ENCODE measurements at places on chromosomes 5 and 9.
A peak's percentile ranks its signal among the peaks of the same experiment; 100 is the strongest.

DNA sequence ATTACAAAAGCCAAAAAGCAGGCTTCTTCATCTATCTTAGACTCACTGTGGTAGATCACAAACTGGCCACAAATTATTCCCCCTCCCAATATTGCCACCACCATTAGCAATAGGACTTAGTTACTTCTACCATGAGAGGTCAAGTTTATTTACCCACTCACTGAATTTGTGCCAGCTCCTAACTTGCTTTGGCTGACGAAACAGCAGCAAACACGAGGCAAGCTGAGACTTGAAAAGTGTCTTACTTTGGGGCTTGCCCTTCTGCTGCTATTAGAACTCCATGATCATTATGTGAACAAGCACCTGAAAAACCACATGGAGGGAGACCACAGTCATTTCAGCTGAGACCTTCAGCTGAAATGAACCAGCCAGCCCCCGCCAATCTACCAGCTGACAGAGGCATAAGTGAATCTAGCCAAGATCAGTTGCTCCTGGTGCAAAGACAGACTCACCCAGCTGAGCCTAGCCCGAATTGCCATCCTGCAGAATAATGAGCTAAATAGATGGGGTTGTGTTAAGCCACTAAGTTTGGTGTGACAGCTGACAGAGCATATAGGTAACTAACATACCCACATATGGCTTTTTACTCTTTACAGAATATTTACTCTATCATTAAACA is 5.7 kb downstream of the WDR41 start:
- DNase-seq = no peak

- DNase-seq = no peak
Observed at GRCh38 chr5:104299998-104300706, 737.6 kb upstream of the NUDT12 start.

- DNase-seq = no peak
Observed at GRCh38 chr5:96503501-96504236, 70.6 kb upstream of the PCSK1 start.

DNA sequence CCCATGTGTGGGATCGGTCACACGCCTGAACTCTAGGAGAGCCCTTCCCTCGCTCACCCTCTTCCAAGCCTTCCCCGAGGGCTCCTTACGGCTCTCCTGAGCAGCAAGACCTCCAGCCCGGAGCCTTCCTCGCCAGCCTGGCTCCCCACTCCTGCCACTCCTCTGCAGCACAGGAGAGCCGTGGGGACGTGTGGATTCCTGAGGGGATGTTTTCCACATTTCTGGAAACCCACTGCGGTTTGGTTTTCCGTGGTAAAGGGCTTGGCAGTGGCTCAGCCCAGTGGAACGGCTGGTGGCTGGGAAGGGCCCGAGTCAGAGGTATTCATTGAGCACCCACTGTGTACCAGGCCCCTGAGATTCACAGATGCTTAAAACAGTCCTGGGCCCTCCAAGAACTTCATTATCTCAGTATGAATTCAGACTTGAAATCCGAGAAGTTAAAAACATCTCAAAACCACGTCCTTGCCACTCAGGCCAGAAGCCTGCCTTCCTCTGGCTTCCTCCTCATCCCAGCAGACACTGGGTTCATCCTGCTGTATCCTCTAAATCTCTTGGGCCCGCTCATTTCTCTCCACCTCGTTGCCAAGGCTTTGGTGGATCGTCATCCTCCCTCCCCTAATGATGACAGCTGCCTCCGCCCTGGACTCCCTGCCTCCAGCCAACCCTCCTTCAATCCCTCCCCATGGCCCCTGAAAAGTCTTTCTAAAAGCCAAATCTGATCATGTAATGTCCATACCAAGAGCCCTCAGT is 109.6 kb downstream of the FGF18 start:
- no peak for DNase-seq

DNA sequence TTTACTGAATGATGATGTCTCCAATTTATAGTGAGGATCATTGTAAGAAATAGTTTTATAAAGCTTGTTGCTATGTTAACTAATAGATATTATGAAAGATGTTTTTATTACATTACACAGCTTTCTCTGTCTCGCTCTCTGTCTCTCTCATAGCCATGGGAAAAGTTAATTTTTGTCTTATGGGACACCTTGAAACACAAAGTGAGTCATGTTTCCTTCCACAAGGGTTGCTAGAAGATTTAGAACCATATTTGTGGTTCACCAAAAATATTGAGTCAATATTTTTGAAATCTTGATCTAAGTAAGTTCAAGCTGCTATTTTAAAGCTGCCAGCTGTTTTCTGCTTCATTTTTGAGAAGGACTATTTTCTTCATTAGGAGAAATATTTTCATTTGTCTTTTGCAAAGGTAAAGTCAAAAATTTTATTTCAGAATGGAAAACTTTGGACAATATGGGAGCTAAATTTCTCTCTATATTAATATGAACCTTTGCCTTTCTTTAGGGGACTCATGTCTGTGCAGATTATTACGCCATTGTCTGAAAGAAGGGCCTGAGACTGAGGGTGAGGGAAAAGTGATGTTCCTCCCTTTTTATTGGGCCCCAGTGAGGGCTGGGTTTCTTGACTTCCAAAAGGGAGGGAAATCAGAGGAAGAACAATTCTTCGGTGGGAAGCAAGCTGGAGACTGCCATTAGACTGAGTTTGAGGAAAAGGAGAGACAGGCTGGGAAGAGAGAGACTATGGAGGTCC is 87.9 kb upstream of the SLC24A2 start:
- no peak for DNase-seq

GRCh38 chr9:20041697-20042081 is 252.9 kb upstream of the SLC24A2 start:
- DNase-seq = peak; percentile 70

DNA sequence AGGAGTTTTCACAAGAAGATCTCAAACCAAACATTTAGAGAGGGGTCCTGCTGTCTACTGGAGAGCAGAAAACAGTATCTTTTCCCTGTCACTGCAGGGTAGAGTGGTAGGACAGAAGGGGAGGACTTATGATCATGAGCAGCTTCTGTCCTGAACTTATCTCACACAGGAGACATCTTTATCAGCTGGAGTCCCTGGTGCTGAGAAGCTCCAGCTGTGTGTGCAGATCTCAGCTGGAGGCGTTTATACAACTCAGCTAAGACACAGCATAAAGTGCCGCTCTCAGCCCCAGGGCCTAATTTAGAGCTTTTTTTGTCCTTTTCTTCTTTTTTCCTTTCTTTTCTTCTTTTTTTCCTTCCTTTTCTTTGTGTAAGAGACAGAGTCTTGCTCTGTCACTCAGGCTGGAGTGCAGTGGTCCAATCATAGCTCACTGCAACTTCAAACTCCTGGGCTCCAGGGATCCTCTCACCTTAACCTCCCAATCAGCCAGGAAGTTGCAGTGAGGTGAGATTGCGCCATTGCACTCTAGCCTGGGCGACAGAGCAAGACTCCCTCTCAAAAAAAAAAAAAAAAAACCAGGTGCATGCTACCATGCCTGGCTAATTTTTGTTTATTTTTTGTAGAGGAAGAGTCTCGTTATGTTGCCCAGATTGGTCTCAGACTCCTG is 31.9 kb downstream of the CCDC125 start:
- no peak for DNase-seq

GRCh38 chr9:75109210-75109839 is 21.0 kb downstream of the OSTF1 start:
- no peak for DNase-seq

DNA sequence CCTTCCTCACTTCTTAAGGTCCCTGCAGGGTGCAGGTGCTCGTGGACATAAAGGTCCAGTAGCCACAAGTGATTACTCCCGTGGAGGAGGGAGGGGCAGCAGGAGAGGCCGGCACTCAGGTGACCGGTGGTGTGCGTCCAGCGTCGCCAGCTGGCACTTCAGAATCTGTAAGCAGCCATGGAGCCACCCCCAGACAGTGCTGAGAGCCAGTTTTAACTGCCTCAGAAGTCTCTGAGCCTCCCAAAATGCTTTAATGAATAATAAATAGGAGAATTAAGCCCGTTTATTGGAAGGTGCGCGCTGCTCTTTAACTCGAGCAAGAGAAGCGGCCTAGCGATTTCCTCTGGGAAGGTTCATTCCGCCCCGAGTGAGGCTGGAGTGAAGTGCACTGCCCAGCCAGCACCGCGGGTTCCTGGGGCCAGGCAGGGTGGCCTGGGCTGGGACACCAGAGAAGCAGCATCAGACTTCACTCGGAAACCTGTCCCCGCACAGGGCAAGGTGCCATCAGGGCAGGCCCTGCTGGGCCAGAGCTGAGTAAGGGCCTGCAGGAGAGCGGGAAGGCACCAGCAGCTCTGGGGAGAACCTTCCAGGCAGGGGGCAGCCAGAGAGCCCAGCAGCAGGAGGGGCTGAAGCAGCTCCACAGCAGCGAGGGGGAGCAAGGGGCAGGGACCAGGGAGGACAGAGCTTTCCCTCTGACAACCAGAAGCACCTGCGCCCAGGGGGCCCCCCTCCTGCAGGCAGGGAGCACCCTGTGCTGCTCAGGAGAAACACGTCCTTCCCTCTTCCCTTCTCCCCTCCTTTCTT is 61.2 kb downstream of the VAV2 start:
- no peak for DNase-seq

- no peak for DNase-seq
Observed at GRCh38 chr5:67904366-67904765, 311.2 kb upstream of the PIK3R1 start.

DNA sequence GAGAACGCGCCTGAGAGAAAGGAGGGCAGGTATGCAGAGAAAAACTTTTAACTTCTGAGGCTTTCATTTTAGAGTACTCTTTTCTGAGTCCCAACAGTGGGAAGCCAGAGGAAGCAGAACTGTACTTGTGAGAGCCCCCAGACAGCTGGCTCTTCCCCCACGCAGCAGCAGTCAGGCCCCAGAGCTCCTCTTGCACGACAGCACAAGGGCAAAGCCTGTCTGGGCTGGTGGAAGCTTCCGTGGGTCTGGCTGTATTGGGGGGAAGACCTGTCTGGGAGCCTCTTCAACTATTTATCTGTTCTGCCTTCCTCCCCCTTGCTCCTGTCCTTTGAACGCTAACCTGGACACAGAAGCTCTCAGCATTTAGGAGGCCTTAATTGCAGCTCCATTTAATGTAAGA is 68.2 kb downstream of the THBS4 start:
- DNase-seq = no peak

- no peak for DNase-seq
Observed at GRCh38 chr5:111830333-111830732, 73.3 kb upstream of the NREP start.

DNA sequence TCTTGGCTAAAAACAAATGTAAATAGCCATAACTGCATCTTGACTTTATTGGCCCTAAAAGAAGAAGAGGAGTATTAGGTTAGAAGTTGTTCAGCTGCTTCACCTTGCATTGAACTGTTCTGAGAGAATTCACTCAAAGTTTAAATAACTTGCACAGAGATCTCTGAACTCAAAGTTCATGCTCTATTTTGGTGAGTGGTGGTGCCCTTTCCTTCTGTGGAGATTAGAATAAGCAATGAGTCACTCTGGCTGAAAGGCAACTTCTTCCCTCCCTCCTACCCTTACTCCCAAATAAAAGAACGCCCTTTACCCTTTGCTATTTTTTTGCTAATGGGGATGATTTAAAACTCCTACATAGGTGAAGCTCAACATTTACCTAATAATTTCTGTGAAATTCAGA is 48.9 kb downstream of the ERMP1 start:
- DNase-seq = no peak

GRCh38 chr5:10427201-10427600 is 14.5 kb upstream of the ROPN1L start:
- DNase-seq = no peak

GRCh38 chr9:114250235-114250568 is 72.7 kb upstream of the ORM1 start:
- DNase-seq = no peak

DNA sequence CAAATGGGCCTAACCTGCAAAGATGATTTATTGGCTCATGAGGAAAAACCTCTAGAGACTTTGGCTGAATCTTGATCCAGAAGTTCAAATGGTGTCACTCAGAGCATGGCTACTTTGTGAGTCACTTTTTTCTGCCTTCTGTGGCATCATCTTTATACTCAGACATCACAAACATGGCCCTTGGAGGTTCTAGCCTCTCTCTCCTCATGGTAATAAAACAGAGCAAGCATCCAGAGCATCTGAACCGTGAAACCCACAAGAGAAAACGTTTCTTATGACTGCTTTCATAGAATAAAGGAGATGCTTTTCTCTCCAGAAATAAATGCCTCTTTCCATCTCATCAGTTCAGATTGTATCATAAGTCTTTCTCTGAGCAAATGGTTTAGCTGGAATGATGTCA is 780.3 kb downstream of the KCTD16 start:
- no peak for DNase-seq

GRCh38 chr5:159782197-159782994 is 133.9 kb upstream of the ADRA1B start:
- no peak for DNase-seq

GRCh38 chr5:139062910-139063663 is 135.1 kb downstream of the SIL1 start:
- no peak for DNase-seq

- no peak for DNase-seq
Observed at GRCh38 chr5:172754596-172755356, 16.2 kb downstream of the DUSP1 start.

GRCh38 chr5:74736759-74737158 is 30.2 kb downstream of the GFM2 start:
- no peak for DNase-seq

GRCh38 chr5:56432321-56432720 is 199.2 kb upstream of the ANKRD55 start:
- no peak for DNase-seq

- no peak for DNase-seq
Observed at GRCh38 chr9:87850391-87850790, 32.3 kb upstream of the SPATA31E1 start.

DNA sequence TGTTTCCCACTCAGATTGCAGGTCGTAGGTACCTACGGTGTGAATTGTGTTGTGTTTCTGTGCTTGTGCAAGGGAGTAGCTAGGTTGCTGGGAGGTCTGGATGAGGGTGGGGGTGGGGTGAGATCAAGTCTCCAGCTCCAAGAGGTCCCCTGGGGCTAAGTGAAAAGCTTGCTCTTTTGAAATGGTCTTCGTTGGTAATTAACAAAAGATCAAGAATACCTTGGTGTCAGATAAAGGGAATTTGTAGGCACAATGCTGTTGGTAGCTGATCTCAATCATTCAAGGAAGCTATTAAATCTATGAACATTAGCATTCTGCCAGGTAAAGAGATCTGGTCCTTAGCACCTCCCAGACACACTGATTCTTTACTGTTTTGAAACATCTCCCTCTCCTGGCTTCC is 928 bp upstream of the PCDHGC4 start:
- no peak for DNase-seq

DNA sequence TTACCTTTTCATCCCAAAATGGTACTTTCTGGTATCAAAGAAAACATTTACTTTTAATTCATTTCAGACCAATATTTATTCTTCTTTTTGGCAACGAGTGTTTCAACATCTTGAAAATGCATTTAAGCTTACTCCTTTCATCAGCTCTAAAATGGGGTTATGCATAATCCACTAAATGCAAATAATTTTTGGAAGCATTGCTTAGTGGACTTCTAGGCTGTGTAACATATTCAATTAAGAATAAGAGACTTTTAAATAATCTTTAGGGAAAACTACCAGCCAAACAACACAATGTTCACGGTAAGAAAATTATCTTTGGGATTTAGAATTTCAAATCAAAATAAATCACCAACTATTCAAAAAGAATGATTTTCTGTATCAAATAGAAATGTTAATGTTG is 118.2 kb downstream of the ADAMTS6 start:
- no peak for DNase-seq

DNA sequence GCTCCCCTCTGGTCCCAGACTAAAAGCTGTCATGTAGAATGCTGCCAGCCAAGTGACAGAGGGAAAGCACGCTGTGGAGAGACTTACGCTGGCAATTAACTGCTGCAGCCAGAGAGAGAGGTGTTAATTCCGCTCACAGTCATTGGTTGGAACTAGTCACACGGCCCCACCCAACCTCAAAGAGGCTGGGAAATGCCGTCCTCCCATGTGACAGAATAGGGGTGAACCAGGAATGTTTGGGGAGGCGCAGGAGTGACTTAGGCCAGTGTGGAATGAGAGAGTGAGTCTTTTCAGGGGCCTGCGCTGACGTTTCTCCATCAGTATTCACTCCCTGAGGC is 87.6 kb downstream of the AMBP start:
- DNase-seq = no peak
